ENCODE measurements at places on chromosomes 1 and 21. TPM values are rescaled to one million over a fixed set of nuclear protein-coding genes. Genes with fewer than 3 reads are reported as not detected.

Gene SPRR1A
- total RNA-seq, result not detected

Gene ANKRD65
- 1.7 TPM for total RNA-seq

Gene SYPL2
- total RNA-seq, result 25.3 TPM

Gene NTMT2
- 5.7 TPM for total RNA-seq

Gene NEK2
- 0.19 TPM for total RNA-seq

Gene DDAH1
- 10.1 TPM for total RNA-seq

Gene HCRTR1
- 0.44 TPM for total RNA-seq

Gene MATN1
- total RNA-seq, result not detected

Gene DIO1
- not detected for total RNA-seq

Gene PRAMEF8
- total RNA-seq, result not detected

Gene BARHL2
- not detected for total RNA-seq

Gene RPTN
- not detected for total RNA-seq

Gene RGS8
- 0.05 TPM for total RNA-seq

DNA sequence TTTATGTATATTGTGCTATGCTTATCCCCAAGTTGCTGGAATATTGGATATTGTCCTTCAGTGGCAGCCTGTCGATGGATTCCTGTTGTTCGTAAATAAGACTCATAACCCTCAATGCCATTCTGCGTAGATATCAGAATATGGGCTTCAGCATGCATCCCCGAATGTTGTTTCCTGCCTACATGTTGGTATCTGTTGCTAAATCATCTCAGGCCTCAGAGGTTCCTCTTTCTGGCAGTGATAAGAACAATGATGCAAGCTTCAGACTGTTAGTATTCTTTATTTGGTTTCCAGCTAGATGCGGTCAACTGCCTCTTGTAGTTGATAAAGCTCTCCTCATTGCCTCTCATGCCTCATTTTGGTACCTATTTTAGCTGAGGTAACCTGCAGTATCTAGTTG, 2082.6 kb downstream of the MRPL39 start:
- DNase-seq, result no peak

DNA sequence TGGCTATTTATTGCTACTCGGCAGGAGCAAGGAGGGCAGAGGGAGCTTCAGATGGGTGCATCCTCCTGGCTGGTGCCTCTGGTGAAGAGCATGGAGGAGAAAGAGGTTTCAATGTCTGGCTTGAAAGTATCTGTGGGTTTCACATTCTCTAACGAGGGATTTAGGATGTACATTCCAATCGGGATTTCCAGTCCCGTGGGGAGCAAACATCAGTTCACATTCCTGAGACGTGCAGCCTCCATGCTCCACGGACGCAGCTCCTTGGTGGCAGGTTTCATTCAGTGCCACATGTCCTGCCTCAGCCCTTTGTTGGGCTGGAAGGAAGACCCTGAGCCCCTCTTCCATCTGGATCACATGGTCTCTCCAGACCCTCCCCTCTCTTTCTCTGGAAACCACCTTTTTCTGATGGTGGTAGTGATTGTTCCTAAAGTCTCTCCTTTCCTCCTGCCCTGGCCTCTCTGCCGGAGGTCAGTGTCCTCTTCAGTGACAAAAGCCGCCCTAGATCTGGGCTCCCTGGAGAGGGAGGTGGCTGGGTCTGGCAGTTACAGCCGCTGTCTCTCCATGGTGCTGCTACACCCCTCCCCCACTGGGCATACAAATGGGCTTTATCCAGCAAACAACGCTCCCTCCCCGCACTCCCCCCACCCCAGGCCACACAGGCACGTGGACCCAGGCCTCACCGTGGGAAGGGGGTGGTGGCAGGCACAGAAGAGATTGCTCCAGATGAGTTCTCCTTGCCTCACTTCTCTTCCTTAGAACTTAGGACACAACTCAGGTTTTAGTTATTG, 826 bp upstream of the CA14 start:
- DNase-seq, result no peak

DNA sequence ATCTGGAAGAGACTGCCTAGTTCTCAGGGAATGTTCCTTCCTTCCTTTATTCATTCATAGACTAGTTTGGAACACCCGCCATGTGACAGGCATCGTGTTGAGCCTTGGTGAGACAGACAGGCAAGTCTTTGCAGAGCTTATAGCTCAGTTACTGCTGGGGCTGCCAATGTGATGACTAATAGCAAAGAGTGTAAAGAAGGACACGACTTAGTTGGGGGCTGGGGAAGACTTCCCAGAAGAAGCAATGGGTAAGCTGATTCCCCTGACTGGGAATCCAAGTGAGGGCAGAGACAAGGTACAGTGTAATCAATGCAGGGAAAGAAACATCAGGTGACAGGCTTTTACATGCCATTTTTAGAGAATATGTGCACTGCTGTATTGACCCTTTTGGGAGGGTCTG, 51.2 kb downstream of the TENT5C start:
- DNase-seq, result no peak

GRCh38 chr1:59568158-59568935, 246.4 kb upstream of the HOOK1 start:
- DNase-seq, result no peak

GRCh38 chr1:190908691-190909090, 431.0 kb upstream of the BRINP3 start:
- no peak for DNase-seq

DNA sequence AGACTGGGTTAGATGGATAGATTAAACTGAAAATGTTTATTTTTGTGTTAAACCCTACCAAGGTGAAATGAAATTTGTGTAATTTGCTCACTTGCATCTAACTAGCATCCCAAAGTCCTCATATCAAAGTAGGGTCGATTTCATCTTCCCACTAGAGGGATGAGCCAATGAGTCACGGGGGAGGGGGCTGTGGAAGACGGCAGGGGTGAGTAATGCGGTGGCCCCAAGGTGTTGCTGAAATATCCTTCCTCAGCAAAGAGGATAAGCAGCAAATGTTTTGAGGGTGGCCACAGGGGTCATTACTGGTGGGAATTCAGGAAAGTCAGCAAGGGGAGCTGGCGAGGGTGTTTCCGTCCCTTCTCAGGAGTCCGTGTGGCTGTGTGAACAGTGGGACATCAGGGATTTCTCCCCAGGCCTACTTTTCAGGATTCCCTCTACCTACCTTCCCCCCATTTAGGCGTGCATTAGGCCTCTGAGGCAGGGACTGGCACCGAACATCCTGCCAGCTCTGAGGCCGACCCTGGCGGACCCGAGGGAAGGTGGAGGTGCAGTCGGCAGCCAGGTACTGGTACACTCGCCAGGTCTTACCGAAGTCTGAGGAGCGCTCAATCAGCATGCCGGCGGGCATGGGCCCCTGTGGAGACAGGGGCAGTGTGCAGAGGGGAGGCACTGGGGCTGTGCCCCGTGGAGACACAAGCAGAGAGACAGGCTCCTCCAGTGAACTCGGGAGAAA, 18.1 kb downstream of the LAMB3 start:
- DNase-seq, result no peak

DNA sequence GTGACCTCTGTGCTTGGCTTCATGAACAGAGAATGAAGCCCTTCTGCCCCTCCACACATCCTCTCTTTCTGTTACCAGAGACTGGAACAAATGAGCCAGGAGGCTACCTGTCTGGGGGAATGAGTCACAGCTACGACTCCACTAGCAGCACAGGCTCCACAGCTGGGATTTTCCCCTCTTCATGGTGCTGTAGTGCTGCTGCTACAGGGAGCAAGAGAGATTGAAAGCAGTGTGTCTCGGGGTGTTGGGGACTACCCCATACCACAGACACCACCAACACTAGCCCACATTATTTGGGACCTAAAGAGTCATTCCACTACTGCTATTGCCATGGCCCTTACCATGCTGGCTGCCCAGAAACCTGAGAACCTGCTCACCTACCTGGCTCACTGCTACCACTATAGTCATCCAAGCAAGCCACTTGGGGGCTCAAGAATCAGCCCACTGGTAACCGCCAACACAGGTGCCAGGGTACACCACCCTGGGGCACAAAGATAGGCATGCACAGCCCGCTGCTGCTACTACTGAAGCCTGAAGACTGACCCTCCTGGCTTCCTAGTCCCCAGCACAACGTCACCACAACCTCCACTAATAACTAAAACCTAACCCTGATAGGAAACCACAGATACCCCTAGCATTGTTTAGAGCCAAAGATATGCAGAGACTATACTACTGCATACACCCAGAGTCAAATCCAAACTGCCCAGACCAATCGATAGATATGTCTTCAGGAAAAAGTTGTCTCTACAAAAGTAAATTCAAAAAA, 17.7 kb downstream of the CD1E start:
- no peak for DNase-seq

DNA sequence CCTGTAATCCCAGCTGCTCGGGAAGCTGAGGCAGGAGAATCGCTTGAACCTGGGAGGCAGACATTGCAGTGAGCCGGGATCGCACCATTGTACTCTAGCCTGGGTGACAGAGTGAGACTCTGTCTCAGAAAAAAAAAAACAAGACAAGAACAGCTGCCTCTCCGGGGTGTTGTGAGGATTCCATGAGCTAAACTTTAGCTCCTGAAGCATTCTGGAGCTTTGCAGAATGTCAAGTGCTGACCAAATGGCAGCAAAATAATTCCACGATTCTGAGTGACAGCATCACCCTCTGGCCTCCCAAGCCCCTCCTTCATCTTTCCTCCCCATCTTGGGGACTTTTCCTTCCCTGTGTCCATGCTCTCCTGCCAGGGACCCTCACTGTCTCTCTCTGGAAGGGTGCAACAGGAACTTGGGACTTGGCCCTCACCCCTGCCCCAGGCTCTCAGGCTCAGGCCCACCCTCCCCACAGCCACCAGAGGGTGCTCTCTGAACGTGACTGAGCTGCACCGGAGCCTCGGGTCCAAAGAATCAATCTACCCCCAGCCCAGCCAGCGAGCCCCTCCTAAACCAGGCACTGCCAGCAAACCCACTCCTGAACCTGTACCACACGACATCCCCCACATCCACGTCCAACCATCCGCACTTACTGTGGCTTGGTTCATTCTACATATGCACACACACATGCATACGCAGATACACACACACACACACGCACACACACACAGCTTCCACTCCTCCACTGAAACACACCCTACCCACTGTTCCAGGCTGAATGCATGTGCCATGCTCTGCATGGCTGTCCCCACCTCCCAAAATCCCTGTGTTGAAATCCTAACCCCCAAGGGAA, 45.7 kb downstream of the ACOT7 start:
- DNase-seq, result peak; percentile 32

GRCh38 chr1:84781946-84782771, 91.9 kb upstream of the SSX2IP start:
- peak; percentile 64 for DNase-seq

DNA sequence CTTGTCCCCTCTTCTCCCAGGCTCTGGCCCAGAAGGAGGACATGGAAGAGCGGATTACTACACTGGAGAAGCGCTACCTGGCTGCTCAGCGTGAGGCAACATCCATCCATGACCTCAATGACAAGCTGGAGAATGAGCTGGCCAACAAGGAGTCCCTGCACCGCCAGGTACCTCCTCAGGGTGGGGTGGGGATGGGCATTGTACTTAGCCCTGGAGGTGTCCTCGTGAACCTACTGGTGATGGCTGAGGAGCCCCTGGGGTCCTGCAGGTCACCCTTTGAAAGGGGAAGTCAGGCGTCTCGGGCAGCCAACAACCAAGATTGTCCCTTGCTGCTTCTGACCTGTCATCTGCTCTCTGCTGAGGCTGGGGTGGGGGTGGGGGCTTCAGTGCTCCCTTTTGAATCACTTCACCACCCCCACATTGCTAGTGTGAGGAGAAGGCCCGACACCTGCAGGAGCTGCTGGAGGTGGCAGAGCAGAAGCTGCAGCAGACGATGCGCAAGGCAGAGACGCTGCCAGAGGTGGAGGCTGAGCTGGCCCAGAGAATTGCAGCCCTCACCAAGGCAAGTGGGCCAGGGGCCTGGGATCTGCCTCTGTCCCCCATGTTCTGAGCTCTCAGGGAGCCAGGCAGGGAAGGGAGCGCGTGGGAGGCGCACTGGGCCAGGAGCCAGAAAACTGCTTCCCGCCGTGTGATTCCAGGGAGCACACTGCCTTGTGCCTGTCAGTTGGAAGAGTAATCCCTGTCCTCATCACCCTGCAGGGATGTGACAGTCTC, 19.7 kb downstream of the PPFIA4 start:
- no peak for DNase-seq

DNA sequence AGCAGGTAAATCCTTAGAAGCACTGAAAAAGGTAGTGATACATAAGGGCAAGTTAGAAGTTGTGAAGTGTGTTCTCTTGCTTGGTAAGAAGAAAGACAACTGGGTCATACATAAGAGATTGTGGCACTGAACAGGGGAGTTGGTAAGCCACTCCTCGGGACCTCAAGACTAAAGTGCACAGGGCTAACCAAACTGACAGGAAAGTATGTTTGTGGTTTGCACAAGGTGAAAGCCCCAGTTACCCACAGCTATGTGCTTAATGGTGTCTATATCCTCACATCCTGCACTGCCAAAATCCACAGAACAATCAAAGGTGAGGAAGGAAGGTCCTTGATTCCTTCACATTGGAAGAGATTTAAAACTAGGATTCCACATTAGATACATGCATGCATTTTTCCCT, 276.5 kb downstream of the DNM3 start:
- no peak for DNase-seq

DNA sequence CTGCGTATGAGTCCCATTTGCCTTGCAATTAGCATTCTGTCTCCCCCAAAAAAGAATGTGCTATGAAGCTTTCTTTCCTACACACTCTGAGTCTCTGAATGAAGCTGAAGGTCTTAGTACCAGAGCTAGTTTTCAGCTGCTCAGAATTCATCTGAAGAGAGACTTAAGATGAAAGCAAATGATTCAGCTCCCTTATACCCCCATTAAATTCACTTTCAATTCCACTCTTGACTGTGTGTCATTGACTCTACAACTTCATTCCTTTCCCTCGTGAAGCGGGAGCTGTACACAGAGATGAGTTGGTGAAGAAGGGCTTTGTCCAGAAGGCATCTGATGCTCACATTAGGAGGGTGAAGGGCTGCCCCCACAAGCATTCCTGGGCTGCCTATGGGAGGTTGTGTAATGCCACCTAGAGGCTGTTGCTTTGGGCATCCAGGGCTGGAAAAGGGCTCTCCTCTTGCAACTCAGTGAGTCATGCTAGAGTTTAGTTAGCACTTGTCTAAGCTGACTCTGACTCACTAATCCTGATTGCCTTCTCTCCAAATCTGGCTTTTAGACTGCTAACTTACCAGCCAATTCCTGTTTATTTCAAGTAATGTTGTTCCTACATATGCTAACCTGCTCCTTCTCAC, 1.8 kb downstream of the SPRR1B start:
- no peak for DNase-seq

GRCh38 chr1:11431941-11432507, 46.9 kb upstream of the DISP3 start:
- no peak for DNase-seq

GRCh38 chr1:165764277-165764676, 4.4 kb downstream of the TMCO1 start:
- DNase-seq, result no peak

- no peak for DNase-seq
Observed at GRCh38 chr1:38746941-38747600, 112.5 kb downstream of the RRAGC start.
